ENCODE measurements at places on chromosomes 2 and 18.
A peak's percentile ranks its signal among the peaks of the same experiment; 100 is the strongest.

DNA sequence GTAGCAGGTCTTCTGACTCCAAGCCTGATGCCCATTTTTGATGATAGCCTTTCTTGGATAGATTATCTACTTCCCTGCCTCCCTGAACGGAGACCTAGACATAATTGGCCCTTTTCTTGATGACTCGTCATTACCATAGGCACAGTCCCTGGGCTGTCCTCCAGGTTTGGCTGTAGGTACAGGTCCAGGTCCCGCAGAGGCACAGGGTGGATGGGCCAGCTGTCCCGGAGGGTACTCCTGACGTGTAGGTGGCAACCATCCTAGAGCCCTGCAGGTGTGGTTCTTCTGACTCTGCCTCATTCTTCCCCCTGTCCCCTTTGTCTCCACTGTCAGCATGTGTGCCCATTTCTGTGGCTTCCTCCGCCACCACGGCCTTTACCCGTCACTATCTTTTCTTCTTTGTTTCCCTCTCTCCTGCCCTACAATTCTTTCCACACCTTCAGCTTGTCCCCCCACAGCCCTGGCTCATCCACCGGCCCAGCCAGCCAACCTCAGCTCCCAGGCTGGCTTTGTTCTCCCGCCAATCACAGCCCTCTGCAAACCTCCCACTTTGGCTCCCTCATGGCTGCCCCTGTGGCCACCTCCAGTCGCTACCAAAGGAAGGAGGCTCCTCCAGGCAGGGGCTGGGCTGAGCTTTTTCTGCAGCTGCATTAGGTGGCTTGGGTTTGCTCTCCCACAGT, 102.8 kb downstream of the SMAD7 start:
- DNase-seq = no peak

GRCh38 chr18:62767836-62768557, 52.7 kb downstream of the PHLPP1 start:
- DNase-seq = no peak

GRCh38 chr2:239396881-239397681, 3.7 kb downstream of the HDAC4 start:
- peak; percentile 44 for DNase-seq

GRCh38 chr2:232320443-232320803, 58.1 kb upstream of the ALPP start:
- DNase-seq = no peak

DNA sequence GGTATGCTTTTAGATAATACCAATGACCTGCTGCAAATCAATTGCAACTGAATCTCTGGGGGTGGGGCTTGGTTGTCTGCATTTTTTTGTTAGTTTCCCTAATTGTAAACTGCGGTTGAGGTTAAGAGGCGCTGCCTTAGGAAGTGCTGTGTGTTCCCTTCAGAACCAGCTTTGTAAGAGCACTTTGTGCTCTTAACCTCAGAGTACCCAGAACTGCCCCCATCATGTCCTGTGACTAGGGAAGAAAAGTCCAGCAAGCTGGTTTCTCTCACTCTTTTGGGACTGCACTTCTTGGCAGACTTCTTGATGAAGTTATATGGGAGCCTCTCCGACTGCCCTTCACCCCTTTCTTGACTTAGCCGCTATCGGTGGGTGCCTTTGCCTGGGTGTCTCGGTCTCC, 245.5 kb upstream of the CXCR4 start:
- no peak for DNase-seq

GRCh38 chr18:57437766-57438671, 2.8 kb downstream of the ONECUT2 start:
- no peak for DNase-seq

GRCh38 chr2:235643680-235644511, 150.1 kb downstream of the AGAP1 start:
- no peak for DNase-seq

GRCh38 chr18:36411745-36412168, 114.2 kb downstream of the FHOD3 start:
- no peak for DNase-seq

DNA sequence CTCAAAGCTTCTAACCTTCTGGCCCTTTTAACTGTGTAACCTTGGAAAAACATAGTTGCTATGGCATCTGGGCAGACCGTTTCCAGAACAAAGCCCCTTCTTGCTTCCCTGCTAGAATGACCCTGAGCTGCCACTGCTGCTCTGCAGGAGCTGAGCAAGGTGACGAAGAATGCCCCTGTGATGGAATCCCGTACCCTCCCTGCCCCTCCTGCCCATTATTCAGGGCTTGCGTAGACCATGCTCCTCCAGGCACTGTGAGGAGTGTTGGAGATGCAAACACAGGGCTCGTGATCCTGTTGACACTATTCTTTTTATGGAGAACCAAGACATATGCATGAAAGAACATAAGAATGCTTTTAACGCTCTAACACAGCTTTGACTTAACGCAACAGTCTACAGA, 191.1 kb downstream of the CDH2 start:
- no peak for DNase-seq

DNA sequence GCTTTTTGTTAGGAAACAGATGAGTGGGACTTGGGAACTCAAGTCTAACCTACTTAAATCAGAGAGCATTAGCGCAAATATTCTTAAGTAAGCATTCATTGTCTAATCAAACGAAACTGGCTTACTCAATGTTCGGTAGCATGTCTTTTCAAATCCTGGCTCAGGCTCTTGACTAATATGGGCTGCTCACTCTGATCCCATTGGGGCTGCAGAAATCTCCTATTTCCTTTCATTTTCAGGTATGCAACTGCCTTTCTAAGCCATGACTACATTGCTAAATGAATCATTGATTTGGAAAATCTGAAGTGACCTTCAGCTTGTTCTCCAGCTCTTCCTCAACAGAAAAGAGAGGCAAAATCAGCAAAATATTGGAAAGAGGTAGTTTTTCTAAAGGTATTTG, 2084.4 kb upstream of the PIK3C3 start:
- DNase-seq = no peak

- no peak for DNase-seq
Observed at GRCh38 chr2:140539242-140539875, 1591.5 kb downstream of the LRP1B start.

- no peak for DNase-seq
Observed at GRCh38 chr2:62919041-62919440, 131.6 kb upstream of the OTX1 start.

- no peak for DNase-seq
Observed at GRCh38 chr2:37786854-37787253, 115.4 kb upstream of the CDC42EP3 start.

DNA sequence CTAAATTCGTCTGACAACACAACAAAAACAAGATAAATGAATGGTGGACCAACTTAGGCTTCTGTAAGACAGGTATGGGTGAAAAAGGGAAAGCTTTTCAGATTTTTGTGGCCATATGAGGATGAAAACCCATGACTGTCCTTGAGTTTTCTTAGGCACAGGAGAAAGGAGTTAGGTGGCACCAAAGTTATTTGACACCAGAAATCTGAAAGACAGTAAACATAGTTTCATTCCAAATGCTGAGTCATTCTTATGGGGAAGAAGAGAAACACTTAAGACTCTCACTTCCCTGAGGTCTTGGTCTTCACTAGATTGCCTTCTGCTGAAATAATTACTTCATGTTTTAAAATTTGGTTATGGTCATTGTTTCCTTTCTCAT, 5.2 kb upstream of the GPD2 start:
- DNase-seq = no peak

GRCh38 chr2:223654384-223654915, 52.3 kb upstream of the SCG2 start:
- DNase-seq = no peak
